Right lobe of liver (tissue), 6 donors: ENCODE measurements at places on chromosomes 3 and 15. TPM values are rescaled to one million over a fixed set of nuclear protein-coding genes. Genes with fewer than 3 reads are reported as not detected.

DNA sequence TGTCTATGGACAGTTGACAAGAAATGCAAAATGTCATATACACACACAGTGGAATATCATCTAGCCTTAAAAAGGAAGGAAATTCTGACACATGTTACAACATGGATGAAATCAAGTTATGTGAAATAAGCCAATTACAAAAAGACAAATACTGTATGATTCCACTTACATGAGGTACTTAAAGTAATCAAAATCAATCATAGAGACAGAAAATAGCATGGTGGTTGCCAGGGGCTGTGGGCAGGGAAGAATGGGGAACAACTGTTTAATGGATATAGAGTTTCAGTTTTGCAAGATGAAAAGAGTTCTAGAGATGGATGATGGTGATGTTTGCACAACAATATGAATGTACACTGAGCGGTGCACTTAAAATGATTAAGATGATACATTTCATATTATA is 613.8 kb upstream of the ZNF385D start:
- no peak for DNase-seq
- no peaks in the 10 kb centered on the region for H3K4me1 ChIP-seq
- H3K36me3 ChIP-seq, result no peaks in the 10 kb centered on the region
- no peak overlapping the region for H3K27ac ChIP-seq

DNA sequence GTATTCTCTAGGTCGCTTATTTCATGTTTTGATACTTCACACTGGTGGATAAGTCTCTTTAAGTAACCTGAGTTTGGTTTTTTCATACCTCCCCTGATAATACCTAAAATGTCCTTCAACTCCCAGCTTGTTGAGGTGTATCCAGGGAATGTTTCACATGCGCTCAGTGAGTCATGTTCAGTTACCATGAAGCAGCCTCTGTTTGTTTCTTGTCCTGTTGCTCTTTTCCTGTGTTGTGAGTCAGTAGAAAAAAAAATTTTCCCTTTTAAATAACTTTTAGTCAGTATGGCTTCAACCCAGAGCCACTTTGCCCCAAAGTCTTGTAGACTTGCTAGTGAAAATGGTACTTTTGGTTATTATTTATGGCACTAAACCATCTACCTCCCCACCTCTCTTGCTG is 278.4 kb upstream of the ZPLD1 start:
- DNase-seq, result no peak
- H3K27ac ChIP-seq, result no peak overlapping the region
- no peak overlapping the region for H3K4me3 ChIP-seq
- H3K4me1 ChIP-seq, result no peaks in the 10 kb centered on the region

GRCh38 chr3:4680227-4680691 is 187.1 kb downstream of the ITPR1 start:
- H3K4me3 ChIP-seq, result no peak overlapping the region
- H3K27me3 ChIP-seq, result no peaks in the 10 kb centered on the region
- no peaks in the 10 kb centered on the region for H3K36me3 ChIP-seq
- no peak overlapping the region for H3K27ac ChIP-seq
- no peak for DNase-seq
- no peaks in the 10 kb centered on the region for H3K4me1 ChIP-seq

- no peak for DNase-seq
- H3K4me1 ChIP-seq, result no peaks in the 10 kb centered on the region
Observed at GRCh38 chr3:10725067-10725466, 91.0 kb upstream of the SLC6A11 start.

- no peaks in the 10 kb centered on the region for H3K36me3 ChIP-seq
- no peak overlapping the region for H3K27ac ChIP-seq
- DNase-seq, result no peak
Observed at GRCh38 chr3:122890077-122890719, 95.3 kb downstream of the SLC49A4 start.

DNA sequence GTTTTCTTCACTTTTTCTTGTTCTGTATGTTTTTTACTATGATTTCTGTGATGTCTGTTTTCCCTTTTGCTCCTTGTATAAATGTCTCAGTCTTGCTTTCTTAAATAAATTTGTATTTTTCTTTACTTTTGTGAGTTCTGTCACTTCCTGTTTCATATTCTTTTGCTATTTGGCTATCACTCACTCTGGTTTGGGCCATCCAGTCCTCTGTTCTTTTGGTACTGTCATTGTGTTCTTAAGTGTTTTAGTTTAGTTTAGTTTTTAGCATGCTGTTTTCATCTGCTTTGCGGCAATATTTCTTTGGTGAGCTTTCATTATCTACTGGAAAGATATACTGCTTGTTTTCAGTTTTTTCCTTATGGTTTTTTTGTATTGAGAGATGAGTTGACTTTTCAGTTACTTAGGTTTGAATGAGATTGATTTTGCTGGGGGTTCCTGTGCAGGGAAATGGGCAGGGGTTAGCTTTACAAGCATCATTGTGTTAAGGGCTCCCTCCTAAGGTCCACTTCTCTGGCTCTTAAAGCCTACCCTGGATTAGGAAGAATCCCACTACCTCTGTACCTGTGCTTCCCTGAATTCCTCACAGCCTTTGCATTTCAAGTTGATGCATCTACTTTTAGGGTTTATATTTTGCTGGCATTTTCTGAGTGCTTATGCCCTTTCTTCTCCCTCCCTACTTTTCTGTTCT is 35.1 kb downstream of the PDCD6IP start:
- no peak overlapping the region for H3K4me3 ChIP-seq
- H3K4me1 ChIP-seq, result no peaks in the 10 kb centered on the region
- H3K36me3 ChIP-seq, result no peaks in the 10 kb centered on the region

DNA sequence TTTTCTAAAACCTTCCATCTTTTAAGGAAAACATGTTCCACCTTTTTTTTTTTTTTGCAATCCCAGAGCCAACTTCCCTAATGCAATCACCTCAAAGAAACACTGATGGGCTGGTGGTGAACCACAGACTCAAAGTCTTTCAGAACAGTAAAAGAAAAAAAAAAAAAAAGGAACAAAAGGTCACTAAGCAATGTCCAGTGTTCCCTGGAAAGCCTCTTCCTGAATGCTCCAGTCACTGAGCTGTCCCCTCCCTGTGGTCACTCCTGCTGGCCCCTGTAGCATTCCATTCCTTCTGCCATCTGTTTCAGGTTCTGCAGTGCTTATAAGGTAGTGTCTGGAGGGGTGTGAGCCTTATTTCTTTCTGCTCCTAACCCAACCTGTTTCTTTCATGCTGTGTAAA is 53.3 kb downstream of the AAGAB start:
- H3K4me3 ChIP-seq, result no peak overlapping the region
- H3K4me1 ChIP-seq, result no peaks in the 10 kb centered on the region
- H3K27ac ChIP-seq, result no peak overlapping the region
- H3K27me3 ChIP-seq, result no peaks in the 10 kb centered on the region
- DNase-seq, result no peak

- H3K4me3 ChIP-seq, result no peak overlapping the region
- H3K27me3 ChIP-seq, result no peaks in the 10 kb centered on the region
- no peak for DNase-seq
- H3K36me3 ChIP-seq, result no peaks in the 10 kb centered on the region
- H3K27ac ChIP-seq, result no peak overlapping the region
Observed at GRCh38 chr15:88513195-88513594, 33.3 kb downstream of the DET1 start.

The ACTRT3 gene
- 1.5 TPM for total RNA-seq
